Stimulated activated CD4-positive, alpha-beta T cell treated with anti-CD3 and anti-CD28 coated beads, Interleukin-1b, Interleukin-23, amount 100 ng/mL, for 24 hours (primary cell): ENCODE measurements at places on chromosomes 2 and 18.

GRCh38 chr2:216350214-216350791, 22.0 kb downstream of the MARCHF4 start:
- DNase-seq = no peak

- no peak for DNase-seq
Observed at GRCh38 chr2:96875498-96876268, 5.8 kb upstream of the SEMA4C start.

DNA sequence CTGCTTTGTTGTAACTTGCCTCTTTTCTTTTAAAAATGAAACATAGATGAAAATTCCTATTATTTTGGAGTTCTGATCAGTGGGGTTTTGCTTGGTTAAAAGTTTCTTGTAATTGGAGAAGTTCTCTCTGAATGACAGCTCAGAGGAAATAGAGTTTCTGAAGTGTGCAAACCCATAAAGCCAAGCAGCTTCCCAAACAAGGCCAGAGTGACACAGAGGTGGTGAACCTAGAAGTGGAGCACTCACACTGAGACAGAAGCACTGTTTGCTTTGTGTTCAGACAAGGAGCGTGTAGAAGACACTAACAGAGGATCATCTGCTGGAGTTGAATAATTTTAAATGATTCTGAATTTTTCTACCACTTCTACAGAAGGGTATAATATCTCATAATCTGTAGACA, 49.2 kb downstream of the FBXO48 start:
- DNase-seq = no peak

DNA sequence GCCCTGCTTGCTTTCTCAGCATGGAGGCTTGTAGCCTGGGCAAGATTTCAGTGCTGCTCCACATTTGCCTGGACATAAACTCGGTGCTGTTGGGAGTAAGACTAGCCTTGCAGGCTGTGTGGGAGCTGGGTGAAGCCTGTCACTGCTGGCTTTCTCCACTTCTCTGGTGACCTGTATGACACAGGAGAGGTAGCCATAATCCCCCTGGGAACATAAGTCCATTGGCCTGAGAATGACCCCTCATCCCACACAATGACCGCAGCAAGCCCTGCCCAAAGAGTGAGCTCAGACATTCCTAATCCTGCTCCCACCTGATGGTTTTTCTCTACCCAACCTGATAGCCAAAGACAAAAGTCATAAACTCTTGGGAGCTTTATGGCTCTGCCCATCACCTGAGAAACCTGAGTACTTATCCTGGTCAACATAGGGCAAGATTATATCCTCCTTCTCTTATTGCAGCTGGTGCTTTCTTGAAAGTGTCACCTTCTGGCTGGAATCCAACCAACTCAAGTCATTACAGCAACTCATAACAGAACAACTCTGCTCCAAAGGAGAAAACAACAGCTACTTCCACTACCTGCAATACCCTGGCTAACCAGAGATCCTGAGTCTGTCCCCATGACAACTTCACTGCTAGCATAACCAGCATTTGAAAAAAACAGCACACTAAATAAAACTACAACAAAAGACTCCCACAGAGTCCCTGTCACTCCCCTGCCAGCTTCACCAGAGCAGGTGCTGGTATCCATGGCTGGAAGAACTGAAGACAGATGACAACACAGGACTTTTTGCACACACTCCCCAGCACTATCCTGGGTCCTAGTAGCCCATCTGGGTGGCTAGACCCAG, 834.4 kb upstream of the DDX18 start:
- DNase-seq = no peak

GRCh38 chr2:82478641-82479040, 1980.4 kb downstream of the SUCLG1 start:
- DNase-seq = no peak

- DNase-seq = no peak
Observed at GRCh38 chr18:28372186-28372585, 195.3 kb upstream of the CDH2 start.

DNA sequence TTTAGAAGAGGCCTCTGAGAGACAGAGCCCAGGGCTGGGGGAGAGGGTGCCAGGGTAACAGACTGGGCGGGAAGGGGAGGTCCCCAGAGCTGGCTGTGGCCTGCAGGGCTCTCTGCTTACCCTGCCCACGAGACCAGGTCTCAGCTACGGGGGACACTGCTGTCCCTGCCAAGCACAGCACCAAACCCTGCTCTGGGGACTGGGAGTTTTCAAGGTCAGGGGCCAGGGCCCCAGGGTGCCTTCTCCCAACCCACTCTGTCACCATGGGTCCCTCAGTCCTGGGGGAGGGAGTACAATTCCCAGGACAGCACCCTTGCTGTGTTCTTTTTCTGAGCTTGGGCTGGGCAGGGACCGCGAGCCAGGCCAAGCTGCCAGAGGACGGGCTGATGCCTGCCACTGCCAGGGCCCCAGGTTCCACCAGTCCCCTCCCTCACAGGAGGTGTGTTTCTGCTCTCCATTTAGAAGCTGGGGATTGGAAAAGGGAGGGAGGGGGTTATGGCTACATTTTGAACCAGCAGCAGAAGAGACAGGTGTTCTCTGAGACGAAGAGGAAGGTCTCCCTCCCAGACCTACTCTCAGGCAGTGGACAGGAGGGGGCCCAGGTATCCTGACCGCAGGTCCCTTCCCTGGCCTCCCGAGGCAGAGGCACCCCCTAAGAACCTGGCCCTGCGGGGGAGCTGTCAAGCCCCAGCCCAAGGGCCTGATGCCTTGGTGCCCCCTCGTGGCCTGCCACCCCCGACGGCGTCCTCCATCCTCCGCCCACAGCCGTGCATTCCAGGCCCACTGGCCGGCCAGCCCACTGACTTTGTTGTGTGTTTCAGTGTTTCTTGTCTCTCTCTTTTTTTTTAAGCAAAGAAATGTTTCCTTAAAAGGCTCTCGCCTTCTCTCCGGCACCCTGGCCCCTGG, 80.4 kb downstream of the TNS1 start:
- DNase-seq = no peak

DNA sequence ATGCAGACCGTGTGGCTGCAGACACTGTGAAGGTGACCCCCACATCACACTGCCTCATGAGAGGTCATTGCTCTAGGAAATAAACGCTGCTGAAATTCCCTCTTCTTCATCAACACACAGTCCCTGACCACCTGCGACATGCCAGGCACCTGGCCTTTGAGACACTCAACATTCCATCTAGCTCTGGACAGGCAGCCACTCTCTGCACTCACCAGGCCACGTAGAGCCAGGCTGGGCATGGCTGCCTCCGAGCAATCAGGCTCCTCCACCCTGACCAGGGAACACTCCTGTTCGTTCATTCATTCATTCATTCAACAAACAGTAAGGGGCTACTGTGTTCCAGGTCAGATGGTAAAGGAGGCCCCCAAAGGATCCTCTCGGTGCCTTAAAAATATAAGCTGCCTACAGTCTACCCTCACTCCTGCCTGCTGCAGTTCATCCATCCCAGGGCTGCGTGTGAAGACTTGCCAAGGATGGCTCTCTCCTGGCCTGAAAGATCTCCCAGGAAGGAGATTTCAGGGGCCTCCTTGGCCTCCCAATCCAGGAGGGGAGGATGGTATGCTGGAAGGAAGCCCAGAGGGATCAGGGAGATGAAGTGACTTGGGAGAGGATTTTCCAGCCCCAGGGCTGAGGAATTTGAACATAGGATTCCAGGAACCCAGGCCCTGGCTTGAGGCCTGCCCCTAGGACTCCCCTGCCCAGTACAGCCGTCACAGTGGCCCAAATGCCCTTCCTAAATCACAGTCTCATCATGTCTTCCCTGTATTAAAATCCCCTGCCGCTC, 66.7 kb downstream of the TNS1 start:
- no peak for DNase-seq

DNA sequence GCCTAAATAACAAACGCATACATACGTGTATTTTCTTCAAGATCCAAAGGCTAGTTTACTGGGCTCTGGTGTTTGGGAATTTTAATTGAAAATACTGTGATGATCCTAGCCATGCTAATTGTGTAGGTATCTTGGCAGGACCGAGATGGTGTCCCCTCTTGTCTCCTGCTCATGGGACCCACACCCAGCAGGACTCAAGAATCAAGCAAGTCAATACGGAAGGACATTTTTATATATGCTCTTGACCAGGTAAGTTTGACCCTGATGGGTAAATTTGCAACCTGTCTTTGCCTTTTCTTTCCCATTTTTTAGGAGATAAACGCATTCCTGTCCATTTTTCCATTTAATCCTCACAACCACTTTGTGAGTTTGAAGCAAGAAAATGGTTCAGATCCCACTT, 111.8 kb upstream of the MYCN start:
- DNase-seq = no peak

- no peak for DNase-seq
Observed at GRCh38 chr2:161170958-161171932, 11.0 kb downstream of the TANK start.

GRCh38 chr2:231128541-231128940, 3.7 kb upstream of the HTR2B start:
- DNase-seq = no peak

DNA sequence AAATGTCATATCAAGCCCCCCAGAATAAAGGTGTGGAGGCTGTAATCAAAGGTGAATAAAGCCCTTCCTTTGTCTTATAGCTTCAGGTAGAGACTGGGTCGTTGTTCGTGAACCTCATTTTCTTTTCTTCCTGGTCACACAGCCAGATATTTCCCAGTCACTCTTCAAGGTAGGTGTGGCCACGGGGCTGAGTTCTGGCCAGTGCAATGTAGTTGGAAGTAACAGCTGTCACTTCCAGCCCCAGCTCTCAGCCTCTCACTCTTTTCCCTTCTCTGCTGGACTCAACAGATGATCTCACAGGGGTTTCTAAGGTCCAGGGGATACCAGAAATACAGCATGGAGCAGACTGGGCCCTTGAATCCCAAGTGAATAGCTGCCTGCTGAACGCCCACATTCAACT, 15.8 kb upstream of the TRPM8 start:
- no peak for DNase-seq

DNA sequence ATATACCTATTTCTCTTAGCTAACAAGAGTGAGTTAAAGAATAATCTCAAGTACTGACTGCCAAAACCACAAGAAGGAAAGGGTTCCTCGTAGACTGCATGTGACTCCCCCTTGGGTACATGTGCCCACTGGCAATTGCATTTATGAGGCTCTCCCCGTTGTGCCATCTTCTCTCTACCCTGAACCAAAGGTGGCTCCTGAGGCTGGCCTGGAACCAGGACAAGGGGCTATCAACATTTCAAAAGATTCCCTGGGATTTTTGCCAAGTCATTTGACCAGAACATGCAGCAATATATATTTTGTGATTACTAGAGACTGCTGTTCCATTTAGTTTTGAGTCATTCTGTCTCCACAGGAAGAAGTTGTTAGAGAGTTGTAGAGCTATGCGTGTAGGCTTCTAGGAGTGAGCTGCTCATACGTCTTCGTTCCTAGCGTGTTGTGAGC, 45.8 kb downstream of the LAMA3 start:
- DNase-seq = no peak

- no peak for DNase-seq
Observed at GRCh38 chr2:10834068-10834655, 21.6 kb upstream of the PDIA6 start.

DNA sequence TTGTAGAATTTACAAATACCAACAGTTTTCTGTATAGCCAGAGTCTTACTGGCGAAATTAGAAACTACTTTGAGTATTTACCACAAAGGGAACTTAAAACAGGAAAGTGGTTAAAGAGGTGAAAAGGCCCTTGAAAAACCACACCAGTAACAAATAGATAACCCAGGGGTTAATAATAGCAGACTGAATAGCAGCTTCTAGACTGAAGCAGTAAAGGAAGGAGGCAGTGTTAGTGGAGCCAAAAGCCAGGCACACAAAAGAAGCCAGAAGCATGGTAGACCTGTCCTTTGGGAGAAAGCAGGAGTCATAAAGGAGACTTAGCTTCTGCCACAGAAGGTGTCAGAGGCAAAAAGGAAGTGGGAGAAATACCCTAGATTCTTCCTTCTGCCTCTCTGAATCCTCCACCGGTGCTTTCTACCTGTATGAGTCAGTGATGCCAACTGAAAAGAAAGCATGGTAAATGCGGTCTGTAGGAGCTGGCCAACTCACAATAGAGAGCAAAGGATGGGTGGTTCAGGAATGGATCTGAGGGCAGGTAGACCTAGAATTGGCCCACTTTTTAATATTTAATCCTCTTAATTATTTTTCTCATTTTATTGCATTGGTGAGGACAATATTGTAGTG, 97.3 kb downstream of the ARL6IP6 start:
- DNase-seq = no peak

DNA sequence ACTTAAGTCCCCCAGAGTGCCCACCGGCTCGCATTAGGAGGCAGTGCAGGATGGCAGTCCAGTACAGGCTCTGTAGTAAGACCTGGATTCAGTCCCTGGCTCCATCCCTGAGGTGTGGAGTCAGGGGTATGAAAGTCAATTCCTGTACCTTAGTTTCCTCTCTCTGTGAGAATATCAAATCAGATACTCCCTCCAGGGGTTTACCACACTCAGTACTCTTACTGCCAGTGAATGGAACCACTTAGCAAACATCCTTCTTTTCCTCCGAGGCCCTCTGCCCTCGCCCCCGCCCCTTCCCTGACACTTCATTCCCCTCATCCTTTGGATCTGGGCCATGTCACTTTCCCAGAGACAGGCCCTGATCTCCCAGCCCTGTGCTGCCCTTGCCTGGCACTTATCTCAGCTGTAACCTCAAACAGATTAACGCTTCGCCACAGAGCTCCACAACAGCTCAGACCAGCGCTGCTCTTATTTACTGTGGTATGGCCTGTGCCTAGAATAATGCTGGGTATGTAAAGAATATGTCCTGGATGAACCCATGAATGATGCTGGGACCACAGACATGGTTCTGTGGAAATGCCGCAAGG, 159.0 kb upstream of the TMEM200C start:
- no peak for DNase-seq

GRCh38 chr2:20111311-20112131, 60.1 kb upstream of the LAPTM4A start:
- DNase-seq = no peak

DNA sequence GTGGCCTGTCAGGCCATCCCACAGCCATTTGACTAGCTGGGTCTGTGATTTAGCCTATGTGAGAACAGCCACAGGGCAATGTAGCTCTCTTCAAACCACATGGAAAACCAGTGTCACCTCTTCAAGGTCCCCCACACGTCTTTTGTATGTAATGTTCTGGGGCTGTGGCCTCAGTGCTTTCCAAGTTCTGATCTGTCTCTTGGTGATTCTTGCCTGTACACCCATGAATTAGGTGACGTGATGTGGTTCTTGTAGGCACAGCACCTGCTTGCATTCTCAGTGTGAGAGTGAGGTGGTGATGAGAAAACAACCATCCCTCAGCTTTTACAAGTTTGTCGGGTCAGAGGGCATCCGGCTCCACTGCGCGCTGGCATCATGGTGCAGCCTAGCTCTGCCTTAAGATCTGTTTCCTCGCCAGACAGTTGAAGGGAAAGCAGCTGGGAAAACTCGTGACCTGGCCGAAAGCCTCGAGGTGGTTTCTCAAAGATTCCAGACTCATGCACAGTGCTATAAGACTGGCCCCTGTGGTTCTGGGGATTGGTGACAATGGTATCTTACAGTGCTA, 125.8 kb downstream of the TANC1 start:
- DNase-seq = no peak

DNA sequence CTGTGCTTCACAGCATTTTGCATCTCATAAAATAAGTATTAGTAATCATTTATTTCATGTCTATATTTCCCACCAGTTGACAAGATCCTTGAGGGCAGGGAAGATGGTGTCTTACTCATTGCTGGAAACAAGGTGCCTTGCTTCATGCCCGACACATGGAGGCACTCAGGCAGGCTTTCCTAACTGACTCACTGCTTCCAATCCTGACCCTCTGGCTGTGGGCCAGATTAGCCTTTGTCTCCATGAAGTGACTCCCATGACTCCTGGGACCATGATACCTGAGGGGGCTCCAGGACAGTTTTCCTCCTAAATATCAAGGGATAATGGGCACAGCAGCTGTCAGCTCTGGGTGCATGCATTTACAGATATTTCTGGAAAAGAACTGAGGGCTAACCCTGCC, 275.1 kb downstream of the AGPS start:
- DNase-seq = no peak
